ENCODE measurements at places on chromosomes 1 and 21.

- DNase-seq: no peak
Measured at GRCh38 chr1:248065604-248066003, 19.0 kb downstream of the OR2L3 start.

- DNase-seq: no peak
Measured at GRCh38 chr21:14763695-14764064, 217.6 kb upstream of the SAMSN1 start.

DNA sequence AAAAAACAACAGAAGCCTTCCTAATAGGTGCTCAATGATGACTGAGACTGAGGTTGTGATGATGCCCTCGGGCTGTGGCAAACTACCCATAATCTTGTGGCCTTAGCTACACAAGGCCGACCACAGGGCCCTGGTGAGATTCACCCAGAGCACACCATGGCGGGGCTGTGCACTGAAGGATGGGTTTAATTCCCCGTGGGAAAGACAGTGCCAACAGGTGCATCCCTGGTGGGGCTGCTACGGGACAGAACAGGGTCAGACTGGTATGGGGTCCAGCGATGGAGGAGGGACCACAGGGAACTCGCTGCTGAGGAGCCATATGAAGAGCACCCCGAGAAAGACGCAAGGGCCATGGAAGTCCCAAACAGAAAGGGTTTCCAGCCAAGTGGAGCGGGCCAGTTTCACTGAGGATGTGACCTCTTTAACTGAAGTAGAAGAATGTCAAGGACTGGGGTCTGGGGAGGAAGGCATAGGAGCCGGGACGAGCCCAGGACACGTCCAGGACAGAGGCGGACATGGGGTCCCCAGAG lies 21.3 kb downstream of the PRDM15 start:
- DNase-seq: no peak

DNA sequence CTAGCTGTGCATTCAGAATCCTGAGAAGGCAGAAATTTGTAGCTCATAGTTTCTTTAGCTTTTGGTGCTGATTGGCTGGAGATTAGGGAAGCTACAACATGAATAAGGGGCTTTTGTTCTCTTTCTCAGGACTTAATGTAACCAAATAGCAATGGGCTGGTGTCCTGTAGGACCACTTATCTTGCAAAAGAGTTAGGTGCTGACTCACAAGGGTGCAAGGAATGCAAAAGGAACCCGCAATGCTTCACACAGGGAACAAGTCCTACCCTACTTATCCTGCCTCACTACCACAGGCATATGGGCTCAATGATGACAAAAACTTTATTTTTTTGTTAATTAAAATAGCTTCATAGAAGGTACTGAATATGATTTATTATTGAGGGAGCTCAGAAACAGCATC lies 541.5 kb downstream of the AMY1C start:
- no peak for DNase-seq

DNA sequence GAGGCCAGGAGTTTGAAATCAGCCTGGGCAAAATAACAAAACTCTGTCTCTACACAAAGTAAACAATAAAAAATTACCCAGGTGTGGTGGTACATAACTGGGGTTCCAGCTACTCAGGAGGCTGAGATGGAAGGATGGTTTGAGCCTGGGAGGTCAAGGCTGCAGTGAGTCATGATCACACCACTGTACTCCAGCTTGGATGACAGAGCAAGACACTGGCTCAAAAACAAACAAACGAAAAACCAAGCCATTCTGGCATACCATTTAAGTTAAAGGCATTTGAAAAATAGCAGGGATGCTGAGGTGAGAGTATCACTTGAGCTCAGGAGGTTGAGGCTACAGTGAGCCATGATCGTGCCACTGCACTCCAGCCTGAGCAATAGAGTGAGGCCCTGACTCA lies 5.3 kb upstream of the ALDH9A1 start:
- DNase-seq: no peak

GRCh38 chr1:205676597-205676996 lies 3.7 kb downstream of the SLC45A3 start:
- no peak for DNase-seq

- no peak for DNase-seq
Measured at GRCh38 chr1:213138892-213139291, 87.9 kb downstream of the RPS6KC1 start.

- no peak for DNase-seq
Measured at GRCh38 chr1:165312591-165312990, 43.9 kb downstream of the LMX1A start.

GRCh38 chr1:46630719-46631118 lies 14.1 kb upstream of the MOB3C start:
- no peak for DNase-seq

- DNase-seq: no peak
Measured at GRCh38 chr1:51316846-51317120, 13.6 kb downstream of the TTC39A start.

DNA sequence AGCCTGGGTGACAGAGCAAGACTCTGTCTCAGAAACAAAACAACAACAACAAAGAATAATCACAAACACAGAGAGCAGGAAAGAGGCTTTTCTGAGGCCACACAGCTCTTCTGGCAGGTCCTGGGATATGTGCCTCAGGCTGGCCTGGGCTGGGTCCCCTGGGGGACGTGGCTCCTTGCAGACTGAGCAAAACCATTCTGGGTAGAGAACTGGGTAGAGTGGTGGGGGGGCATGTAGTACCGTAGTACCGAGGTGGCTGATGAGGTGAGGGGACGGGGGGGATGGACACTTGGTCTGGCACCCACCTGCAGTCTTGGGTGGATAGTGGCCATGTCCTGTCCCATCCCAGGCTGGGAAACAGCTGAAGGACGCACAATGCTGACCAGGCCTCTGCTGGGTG lies 6.0 kb downstream of the TMEM82 start:
- DNase-seq: no peak

DNA sequence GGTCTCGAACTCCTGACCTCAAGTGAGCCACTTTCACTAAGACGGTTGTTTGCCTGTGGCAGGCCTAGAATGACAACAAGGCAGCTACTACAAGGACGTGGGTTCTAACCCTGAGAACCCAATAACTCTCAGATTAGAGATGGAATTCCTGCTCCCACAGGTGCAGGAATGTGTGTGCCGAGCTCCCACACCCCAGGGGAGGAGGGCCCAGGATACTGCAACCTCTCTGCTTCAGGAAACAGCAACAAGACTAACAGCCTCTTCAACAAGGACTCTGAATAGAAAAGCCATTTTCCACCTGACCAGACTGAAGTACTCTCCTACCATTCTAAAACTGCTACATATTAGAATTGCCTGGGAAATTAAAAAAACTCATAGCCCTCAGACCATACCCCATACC lies 4.9 kb downstream of the LSM10 start:
- no peak for DNase-seq

GRCh38 chr1:157099633-157100009 lies at the start of gene ETV3L:
Gene ETV3L (minus strand): TSS chr1:157099808. CDS start chr1:157099523, 285 bp downstream.
- no peak for DNase-seq

DNA sequence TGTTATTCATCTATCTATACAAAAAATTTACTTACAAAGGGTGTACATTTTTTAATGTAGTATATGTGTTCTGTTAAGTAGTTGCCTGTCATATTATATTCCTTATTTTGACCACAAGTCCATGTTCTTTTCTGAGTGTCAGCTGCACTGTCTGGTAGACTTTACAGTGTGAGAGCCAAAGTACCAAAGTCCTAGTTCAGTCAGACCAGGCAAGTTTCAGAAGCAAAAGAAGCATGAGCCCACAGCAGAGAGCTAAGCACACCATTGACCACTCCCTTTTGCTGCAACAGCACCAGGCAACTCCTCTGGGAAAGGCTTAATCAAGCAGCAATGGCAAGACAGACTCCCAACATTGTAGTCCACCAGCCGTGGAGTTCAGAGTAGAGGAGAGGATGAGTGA lies 631.9 kb upstream of the PKN2 start:
- no peak for DNase-seq

GRCh38 chr1:46412893-46413595 lies 18.9 kb downstream of the FAAH start:
- DNase-seq: peak; percentile 23
